NCI-H526 treated with DMSO at 0.1 percent for 48 hours (cell line): ENCODE measurements at places on chromosomes 11 and 22.

GRCh38 chr11:390175-390574 lies 3.8 kb upstream of the PKP3 start:
- no peak for DNase-seq

DNA sequence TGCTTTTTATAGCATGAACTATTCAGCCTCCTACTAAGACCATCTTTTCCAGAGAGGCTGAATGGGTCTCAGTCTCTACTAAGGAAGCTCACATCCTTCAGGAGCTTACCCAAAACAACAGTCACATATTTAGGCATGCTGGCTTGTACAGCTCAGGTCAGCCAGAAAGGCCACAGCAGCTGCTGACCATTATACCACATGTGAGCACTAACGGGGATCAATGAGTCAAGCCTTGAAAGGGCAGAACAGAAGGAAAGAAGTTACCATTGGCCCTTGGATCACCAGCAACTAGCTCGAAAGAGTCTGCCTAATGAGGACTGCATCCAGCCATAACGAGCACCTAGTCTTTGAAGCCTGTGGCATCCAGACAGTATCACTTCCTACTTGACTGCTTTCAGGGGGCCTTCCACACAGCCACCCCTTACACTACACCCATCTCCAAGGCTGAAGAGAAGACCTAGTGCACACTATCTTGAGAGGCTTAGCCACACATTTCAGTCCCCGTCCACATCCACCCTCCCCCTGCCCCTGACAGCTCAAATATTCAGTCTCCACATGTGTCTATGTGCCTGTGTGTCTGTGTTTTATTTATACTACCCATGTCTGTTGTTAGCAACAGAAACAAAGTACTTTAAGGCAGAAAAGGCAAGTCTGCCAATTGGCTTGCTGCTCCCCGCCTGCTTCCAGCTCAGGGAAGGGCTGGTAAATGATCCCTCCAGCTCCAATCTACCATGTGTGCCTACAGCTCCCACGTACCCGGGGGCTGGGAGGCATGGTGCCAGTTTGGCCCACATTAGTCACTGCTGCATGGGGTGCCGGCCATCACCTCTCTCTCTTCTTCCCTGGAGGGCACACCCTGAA lies 95.5 kb downstream of the RPL27A start:
- no peak for DNase-seq

- DNase-seq, result no peak
Measured at GRCh38 chr11:127993788-127994187, 593.6 kb downstream of the ETS1 start.

GRCh38 chr11:63919267-63920125 lies 2.5 kb upstream of the RCOR2 start:
- DNase-seq, result peak; percentile 41

GRCh38 chr11:27124514-27125264 lies 84.1 kb downstream of the BBOX1 start:
- peak; percentile 13 for DNase-seq

GRCh38 chr11:9675691-9676090 lies 11.8 kb downstream of the SWAP70 start:
- DNase-seq, result no peak
